ENCODE measurements at places on chromosomes 13 and 19.

DNA sequence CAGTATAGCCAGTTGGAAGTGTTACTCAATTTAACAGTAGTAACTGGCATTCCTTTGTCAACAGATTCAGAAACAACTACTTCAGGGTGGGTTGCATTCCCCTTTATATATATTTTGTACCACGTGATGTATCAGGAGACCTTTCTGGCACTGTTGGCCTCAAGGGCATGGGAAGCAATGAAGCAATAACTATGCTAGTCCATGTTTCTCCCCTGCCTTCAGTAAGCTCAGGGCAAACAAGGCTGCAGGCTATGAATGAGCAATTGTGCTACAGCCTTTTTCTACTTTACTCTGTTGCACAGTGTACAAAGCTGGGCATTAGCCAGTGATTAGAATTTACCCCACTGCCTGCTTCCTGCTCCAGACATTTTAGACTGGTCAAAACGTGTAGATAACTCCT is 348.8 kb downstream of the GPC5 start:
- DNase-seq: no peak

DNA sequence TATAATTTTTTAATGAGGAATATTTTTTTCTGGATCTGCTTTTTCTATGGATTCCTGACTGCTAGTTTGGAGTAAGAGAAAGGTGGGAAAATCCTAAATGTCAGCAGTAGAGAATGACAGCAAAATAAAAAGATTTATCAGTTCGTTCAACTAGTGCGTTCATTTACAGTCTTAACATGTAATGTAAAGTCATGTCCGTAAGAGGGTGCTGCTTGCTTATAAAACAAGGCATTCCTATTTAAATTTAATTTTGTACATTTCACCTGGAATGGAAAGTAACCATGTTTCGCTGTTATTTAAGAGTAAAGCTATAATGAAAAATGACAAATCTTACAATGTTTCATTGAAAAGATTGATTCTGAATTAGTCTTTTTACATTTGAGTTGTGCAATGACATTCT is 76.6 kb downstream of the ZMYM2 start:
- no peak for DNase-seq

DNA sequence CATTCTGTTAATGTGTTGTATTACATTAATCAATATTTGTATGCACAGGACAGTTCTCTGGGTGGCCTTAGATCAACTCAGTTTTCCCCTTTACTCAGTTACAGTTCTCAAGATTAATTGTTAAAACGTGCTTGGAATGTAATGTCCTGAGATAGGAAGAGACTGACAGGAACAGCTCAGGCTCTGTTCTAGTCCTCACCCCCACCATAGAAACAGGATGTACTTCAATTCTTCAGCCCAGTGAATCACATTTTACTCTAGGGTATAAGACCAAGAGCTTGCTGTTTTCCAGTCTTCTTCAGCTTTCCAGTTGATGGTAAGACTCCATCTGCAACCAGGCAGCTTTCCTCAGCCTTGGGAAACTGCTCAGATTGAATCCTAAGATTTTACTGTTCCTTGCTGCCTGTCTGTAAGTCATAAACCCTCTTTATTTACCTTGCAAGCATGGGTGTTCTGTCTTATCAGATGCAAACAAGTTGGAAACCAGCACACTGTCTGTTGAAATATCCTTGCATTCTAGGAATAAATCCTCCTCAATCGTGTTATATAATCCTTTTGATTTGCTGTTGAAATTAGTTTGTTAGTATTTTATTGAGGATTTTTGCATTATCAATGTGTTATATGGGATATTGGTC is 836.9 kb upstream of the PCDH9 start:
- no peak for DNase-seq

DNA sequence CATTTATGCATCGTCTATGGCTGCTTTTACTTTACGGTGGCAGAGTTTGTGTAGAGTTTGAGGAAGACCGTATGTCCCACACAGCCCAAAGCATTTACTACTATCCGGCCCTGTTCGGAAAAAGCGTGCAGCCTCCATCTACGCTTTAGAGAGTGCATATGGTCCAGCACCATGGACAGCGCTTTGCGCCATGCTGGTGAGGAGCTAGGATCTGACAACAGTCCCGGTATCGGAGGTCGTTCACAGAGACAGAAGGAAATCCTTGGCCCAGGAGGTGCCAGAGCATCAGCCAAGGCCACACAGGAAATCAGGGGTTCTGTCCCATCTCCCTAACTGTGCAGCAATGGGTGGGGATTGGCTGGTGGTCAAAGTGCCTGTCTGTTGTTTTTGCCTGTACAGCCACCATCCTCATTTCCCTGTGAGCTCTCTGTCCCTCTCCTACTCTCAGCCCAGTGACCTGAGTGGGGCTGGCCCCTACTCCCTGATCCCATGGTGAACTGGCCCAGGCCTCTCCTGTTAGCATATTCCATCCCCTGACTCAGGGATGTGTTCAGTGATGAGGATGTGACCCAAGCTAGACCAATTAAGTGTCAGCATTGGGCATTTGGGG is 16.2 kb upstream of the PRODH2 start:
- peak; percentile 67 for DNase-seq

DNA sequence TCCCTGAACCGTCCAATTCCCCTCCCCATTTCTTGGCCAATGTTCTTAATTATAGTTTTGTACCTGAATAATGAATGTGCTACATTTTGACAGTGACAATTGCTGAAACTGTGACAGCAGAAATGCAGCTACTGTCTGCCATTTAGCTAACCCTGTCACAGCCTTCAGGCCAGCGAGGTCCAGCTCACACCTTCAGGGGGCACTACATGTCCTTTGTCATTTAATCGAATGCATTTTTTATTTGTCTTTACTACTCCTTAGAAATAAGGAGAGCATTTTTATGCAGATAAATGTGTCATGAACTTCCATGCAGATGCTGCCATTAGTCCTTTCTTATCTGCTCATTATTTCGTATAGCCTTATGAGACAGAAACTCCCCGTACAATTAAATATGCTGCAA is 159.9 kb downstream of the MZT1 start:
- DNase-seq: no peak

DNA sequence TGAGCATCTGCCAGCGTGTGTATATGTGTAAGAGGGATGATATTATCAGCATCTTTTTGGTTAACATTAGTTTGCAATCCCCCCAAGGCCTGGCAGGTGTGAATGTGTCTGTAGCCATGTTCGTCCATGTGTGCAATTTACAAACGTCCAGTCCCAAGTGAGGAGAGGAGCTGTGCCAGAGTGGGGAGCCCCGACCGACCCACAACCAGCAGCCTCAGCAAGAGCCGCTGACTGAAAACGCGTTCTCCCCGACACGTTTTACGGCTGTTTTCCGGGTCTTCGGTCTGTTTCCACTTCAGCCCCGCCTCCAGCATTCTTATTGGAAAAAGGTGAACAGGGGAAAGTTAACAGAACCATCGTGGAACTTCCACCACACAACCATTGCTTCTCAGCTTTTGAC is 119.1 kb upstream of the SOX1 start:
- DNase-seq: no peak

DNA sequence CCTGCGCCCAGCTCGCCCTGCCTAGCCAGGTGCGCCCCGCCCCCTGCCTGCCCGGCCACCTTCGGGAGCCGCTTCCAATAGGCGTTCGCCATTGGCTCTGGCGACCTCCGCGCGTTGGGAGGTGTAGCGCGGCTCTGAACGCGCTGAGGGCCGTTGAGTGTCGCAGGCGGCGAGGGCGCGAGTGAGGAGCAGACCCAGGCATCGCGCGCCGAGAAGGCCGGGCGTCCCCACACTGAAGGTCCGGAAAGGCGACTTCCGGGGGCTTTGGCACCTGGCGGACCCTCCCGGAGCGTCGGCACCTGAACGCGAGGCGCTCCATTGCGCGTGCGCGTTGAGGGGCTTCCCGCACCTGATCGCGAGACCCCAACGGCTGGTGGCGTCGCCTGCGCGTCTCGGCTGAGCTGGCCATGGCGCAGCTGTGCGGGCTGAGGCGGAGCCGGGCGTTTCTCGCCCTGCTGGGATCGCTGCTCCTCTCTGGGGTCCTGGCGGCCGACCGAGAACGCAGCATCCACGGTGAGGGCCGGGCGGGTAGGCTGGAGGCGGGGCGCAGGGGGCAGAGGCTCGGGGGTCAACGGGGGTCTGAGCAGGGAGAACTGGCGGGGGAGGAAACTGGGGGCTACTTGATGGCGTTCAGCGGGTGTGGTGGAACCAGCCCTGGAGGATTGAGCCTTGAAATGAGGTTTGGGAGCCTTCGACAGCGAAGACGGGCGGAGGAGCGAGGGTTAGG is at the start of gene SPINT2:
SPINT2 (plus strand) TSS at position 88 of the 727 bp plus-strand sequence; CDS start at position 408, 320 bp downstream.
- peak; percentile 56 for DNase-seq

GRCh38 chr13:42211704-42212464 is 60.1 kb upstream of the AKAP11 start:
- no peak for DNase-seq

DNA sequence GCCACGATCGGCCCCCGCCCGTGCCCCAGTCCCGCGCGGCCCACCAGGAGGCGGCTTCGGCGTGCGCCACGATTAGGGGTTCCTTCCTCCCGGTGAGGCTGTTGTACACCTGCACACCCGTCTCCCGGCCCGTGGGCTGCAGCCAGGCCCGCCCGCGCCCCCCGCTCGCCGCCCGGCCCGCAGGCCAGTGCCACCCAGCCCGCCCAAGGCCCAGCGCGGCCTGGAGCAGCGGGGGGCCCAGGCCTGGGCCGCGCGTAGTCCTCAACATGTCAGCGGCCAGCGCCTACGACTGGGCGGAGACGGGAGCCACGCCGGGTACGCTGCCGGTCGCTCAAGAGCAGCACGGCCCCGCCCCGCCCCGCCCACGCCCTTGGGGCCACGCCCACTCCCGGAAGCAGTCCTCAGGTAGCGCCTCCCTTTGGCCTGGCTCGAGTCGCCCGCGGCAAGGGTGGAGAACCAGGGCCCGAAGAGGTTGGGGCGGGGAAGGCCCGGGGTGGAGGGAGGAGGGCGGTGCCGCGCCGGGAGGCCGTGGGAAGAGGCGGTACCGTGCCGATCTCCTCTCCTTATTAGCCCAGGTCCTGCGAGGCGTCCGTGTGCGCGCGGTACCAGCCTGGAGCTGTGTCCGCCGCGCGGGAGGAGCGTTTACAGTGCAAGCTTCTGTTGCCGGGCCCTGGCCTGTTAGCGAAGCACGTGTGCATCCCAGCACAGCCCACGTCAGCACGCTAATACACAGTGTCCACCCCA is at the start of gene CARS2:
CARS2 (minus strand) TSS at position 291 of the 744 bp plus-strand sequence; CDS start at position 268, 23 bp downstream.
- DNase-seq: peak; percentile 98

DNA sequence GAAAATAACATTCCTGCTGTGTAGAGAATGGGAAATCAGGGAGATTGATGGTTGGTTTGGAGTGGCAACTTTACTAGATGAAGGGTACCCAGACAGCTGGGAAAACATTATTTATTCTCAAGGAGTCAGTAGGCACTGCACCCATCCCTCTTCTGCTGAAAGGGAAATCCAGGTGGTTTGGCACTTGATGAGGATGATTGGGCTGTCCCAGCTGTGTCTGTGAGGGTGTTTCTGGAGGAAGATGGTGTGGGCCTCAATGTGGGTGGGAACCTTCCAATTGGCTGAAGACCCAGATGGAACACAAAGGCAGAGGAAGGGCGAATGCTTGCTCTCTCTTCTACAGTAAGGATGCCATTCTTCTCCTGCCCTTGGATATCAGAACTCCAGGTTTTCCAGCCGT is 10.4 kb upstream of the SACS start:
- DNase-seq: no peak

DNA sequence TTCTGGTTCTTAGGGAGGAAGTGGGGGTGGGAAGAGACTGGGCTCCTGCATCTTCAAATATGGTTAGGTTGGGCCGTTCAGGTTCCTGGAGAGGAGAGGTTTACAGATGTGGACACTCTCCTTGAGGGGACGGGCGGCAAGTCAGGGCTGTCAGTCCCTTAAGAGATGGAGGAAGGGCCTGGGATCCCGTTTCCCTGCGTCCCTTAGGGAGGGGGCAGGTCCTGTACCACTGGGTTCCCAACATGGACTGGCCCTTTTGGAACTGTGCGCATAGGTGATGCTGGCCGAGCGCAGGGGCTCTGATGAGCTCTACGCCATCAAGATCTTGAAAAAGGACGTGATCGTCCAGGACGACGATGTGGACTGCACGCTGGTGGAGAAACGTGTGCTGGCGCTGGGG is 10.9 kb upstream of the CACNG7 start:
- no peak for DNase-seq

GRCh38 chr13:109281903-109282635 is 504.3 kb downstream of the IRS2 start:
- DNase-seq: no peak

DNA sequence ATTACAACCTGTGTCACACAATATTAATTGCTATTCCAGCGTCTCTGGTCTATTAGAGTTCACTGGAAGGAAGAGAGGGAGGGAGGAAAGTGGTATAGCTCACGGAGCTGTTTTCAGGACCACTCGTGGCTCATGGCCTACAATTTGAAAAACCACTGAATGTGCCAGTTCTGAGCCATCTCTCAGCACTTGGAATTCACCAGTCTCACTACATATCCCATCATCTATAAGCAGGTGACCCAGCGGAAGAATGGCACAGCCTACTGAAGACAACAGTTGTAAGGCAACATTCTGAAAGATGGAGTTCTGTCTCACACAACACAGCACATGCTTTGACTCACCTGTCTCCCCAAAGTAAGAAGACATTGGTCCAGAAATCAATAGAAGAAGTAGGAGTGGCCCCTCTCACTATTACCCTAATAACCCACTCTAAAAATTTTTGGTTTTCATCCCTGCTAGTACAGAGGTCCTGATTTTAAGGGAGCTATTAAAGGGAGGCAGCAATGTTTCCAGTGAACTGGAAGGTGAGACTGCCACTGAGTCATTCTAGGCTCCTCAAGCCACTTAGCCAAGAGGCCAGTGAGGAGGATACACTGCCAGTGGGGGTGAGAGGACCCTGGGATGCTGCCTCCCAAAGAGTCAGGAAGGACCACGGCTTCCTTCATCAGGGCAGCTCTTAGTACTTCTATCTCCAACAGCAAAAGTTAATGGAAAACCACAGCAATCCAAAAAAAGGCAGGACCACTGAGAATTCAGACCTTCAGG is 50.0 kb upstream of the DOCK9 start:
- DNase-seq: no peak

DNA sequence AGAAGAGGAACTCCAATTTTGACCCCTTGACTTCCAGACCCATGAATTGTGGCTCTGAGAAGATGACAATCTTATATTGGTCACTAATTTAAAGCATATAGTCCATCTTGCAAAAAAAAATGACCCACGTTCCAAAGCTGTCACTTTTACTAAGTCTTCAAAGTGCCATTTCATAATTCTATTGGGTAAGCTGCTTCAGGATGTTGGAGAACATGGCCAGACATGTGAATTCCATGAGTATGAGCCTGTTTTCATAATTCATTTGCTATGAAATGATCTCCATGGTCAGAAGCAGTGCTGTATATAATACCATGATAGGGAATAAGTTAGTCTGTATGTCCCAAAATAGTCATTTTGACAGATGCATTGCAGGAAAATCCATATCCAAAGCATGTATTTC is 1787.3 kb downstream of the SLITRK5 start:
- no peak for DNase-seq
